ENCODE measurements at places on chromosomes 4 and X.

- no peak for DNase-seq
Observed at GRCh38 chr4:70833675-70834074, 6.0 kb downstream of the GRSF1 start.

DNA sequence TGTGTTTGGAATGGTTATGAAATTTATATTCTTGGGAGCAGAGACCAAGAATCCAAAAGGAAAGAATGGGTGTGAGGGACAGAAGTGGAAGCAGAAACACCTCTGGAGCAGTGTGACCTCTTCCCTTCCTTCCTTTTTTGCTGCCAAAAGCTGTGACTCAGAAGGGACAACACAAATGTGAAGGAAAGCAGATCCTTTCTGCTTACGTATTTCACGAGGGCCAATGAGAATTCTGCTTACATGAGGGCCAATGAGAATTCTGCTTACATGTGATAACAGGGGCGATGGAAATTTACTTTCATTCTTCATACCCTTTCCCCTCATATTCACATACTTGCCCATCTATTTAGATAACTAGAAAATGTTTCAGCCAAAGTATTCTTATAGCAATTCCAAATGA is 404.6 kb downstream of the PRDM5 start:
- DNase-seq, result no peak

DNA sequence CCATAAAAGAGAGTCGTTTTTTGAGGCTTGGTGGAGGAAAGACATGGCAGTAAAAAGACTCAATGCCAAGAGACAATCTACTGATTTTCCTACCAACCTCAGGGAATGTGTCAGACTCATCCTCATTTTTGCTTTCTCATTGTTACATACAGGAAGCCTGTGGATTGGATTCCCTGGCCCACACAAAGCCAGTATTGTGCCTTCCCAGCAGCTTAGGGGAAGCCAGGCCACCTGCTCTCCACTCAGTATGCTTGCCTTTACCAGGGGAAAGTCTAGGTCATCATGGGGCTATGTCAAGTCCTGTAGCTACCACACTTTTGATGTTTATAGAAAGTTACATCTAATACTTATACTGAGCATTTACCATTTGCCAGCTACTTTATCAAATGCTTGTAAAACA is 11.0 kb downstream of the BMX start:
- no peak for DNase-seq

GRCh38 chr4:56743550-56743949 is 62.5 kb upstream of the HOPX start:
- no peak for DNase-seq
